ENCODE measurements at places on chromosomes 16 and 17. TPM values are rescaled to one million over a fixed set of nuclear protein-coding genes. Genes with fewer than 3 reads are reported as not detected.
A peak's percentile ranks its signal among the peaks of the same experiment; 100 is the strongest.

Gene ACSM3
- 17.4 TPM for total RNA-seq

GRCh38 chr17:31318298-31318801 is 3.1 kb downstream of the EVI2A start:
- DNase-seq: peak; percentile 80

- DNase-seq: no peak
These were observed 16.7 kb downstream of the SLC6A2 start for GRCh38 chr16:55672471-55672870.

- peak; percentile 49 for DNase-seq
These were observed 878 bp upstream of the DNAJA2 start for GRCh38 chr16:46974352-46974751.

GRCh38 chr17:63945784-63946439 is 13.8 kb upstream of the CD79B start:
- DNase-seq: no peak

Gene PKMYT1
- total RNA-seq: 123 TPM

DNA sequence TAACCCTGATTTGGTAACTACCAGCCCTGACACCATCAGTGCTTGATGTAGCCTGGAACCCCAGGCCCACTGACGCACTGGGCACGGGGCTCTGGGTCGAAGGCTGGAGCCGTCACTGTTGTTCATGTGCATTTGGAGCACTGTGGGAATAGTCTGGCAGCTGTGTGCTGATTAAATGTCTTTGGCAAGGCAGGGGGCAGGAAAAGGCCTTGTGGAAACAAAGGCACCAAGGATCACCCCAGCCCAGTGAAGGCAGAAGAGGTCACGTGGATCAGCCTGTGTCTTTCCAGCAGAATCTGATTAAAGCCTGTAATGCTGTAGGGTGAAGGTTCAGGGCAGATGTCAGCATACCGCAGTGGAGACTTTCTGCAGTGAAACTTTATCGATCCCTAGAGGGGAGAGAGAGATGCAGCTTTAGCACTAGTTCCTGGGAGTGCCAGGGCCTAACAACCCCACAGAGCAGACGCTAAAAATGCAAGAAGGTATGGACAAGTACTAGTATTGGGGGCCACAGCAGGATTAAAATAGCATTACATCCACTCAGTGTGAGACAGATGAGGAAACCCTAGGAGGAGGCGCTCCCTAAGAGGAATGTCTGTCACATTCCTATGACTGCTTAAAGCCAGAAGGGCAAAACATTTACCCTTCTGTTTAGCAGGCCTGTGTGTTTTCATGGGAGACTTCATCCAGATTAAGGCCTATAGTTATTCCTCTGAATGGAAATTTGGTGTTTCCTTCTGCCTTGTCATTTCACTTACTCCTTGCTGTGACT is 9.7 kb downstream of the ZNHIT3 start:
- DNase-seq: no peak

GRCh38 chr16:12416136-12416787 is 387.4 kb downstream of the CPPED1 start:
- no peak for DNase-seq
